ENCODE measurements at places on chromosomes 4 and X.

GRCh38 chr4:2047031-2047660 lies 12.0 kb upstream of the NAT8L start:
- DNase-seq, result no peak

DNA sequence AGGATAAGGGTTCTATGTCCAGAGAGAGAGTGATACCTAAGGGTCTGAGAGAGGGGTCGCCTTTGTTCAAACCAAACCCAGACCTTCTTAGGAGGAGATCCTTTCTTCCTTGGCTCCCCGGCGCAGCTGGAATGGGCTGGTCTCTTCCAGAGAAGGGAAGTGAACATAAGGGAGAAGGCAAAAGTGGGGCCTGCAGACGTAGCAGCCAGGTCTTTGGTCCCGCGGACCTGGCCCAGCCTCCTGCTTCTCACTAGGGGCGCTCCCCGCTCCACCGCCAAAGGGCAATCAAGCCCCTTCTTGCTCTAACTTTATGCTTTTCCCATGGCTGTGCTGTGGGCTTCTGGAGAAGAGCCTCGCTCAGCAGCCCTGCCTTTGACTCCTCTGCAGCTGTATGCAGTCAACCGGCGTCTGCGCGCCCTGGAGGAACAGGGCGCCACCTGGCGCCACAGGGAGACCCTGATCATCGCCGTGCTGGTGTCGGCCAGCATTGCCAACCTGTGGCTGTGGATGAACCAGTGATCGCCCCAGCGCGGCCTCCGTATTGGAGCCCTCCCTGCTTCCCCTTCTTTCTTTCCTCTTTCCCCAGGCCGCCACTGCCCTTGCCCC lies 6.5 kb downstream of the FATE1 start:
- peak; percentile 22 for DNase-seq

- DNase-seq, result peak; percentile 39
Measured at GRCh38 chr4:1356181-1356998, 9.4 kb downstream of the UVSSA start.

DNA sequence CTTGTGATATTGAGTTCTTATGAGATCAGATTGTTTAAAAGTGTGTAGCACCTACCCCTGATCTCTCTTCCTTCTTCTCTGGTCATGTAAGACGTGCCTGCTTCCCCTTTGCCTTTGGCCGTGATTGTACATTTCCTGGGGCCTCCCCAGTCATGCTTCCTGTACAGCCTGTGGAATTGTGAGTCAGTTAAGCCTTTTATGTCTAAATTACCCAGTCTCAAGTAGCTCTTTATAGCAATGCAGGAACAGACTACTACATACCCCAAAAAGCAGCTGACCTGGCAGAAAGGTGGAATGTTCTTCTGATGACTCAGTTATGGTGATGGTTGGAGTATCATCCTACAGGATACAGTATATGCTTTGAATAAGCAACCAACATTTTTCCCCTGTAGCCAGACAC lies 11.4 kb upstream of the MCUB start:
- DNase-seq, result peak; percentile 85

GRCh38 chr4:142706381-142706780 lies 139.7 kb downstream of the INPP4B start:
- no peak for DNase-seq

- DNase-seq, result no peak
Measured at GRCh38 chr4:152488246-152488645, 47.6 kb downstream of the FBXW7 start.
